NCI-H460 (cell line): ENCODE measurements at places on chromosomes 7 and 10.

- no peak for DNase-seq
These were observed 152.4 kb downstream of the ACTR3B start for GRCh38 chr7:152911922-152912321.

- DNase-seq, result no peak
These were observed 192.3 kb downstream of the COBL start for GRCh38 chr7:51124321-51124720.

GRCh38 chr7:38574086-38574485 is 57.1 kb downstream of the AMPH start:
- DNase-seq, result no peak

GRCh38 chr10:77599651-77600050 is 38.0 kb downstream of the KCNMA1 start:
- DNase-seq, result no peak

DNA sequence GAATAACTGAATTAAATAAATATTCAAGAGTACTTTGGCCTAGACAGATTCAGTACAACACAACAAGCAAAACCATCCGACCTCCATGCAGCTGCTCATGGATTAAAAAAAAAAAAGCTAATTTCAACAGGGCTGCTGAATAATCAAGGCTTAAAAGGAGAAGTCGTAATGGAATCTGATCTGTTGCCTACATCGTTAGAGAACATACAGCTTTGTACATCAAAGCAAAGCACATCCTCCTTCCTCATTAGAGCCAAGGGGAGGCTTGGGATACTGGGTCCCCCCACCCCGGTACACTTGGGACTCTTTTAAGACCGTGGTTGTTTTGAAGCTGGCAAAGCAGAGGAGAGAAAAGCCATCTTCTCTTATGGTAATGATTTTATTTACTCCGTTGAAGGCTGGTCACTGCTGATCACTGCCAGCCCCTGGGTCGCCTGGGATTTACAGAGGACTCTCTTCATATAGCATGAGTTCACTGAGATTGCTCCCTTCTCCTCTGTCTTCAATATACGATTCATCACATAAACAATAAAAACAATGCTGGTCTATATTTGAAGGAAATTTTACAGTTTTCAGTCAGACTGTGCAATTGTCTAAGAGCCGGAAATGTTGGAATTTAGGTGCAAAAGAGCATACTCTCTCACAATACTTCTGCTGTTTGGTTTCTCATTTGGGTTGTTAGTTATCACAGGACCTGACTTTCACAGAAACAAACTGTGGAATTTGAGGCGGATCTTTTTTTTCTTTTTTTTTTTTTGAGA is 148.8 kb downstream of the FAM107B start:
- DNase-seq, result no peak
